ENCODE measurements at places on chromosomes 4 and X.

DNA sequence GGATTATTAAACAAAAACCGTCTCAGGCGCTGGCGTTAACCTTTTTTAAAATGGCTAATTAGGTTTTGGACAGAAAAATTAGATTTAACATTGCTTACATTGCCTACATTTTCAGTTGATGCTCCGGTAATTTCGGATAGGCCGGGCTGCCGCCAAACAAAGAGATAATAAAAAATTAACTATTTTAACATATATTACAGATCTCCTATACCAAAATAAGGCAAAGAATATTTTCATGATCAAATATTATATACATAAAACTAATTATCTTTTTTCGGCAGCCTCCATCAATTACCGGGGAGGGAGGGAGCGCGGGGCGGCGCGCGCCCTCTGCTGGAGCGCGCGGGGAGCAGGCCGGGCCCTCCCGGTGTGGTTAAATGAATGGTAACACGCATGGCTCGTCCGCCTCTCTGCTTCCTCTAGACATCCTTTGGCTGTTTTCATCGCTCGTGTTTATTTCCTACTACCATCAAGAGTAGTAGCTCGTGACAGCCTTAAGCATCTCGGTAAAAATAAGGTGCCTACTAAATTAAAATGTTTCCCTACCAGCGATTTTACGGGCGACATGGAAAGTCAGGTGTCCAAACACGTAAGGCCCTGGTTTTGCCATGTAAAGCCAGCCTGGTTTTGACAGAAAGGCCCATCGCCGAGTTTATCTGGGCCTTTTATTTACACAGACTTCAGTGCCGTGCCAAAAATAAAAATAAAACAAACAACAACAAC, 52.4 kb upstream of the TMEM33 start:
- no peak for DNase-seq

DNA sequence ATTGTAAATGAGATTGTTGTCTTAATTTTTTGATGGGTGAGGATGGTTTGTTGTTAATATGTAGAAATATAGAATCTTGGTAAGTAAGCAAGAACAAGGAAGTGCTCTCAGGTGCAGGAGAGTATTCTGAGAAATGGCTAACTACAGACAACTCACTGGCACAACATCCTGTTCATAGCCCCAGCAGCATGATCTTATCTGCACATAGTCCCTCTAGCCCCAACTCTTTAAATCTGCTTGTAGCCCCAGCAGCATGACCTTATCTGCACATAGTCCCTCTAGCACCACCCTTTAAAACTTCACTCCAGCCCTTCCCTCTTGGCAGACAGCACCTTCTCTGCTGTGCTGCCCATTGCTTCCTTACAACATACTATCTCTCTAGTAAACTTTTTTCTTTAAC, 1957.1 kb upstream of the ADGRL3 start:
- DNase-seq: no peak

DNA sequence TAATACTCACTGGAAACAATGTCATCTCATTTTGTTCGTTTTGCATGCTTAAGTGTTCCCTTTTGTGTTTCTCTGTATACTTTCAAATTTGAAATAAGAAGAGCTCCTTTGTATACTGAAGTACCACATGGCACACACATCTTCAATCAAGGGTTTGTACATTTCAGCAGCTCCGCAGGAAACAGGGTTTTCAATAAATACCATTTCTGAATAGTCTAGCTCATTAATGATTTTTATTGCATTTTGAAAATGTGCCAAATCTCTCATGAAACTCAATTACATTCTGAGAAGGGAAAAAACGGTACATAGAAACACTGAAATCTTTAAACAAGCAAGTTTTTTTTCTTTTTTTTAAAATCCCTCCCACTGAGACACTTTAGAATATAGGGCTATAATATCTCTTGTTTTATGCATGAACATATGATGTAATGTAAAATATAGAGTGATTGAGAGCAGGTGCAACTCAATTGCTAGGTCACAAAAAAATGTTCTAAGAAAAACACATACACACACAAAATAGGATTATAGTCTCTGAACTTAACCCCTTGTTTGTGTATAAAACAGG, 914.2 kb upstream of the PCDH7 start:
- no peak for DNase-seq

GRCh38 chr4:10151182-10151581, 34.6 kb upstream of the WDR1 start:
- DNase-seq: no peak

- DNase-seq: no peak
These were observed 35.2 kb downstream of the SMIM20 start for GRCh38 chr4:25949173-25949748.

DNA sequence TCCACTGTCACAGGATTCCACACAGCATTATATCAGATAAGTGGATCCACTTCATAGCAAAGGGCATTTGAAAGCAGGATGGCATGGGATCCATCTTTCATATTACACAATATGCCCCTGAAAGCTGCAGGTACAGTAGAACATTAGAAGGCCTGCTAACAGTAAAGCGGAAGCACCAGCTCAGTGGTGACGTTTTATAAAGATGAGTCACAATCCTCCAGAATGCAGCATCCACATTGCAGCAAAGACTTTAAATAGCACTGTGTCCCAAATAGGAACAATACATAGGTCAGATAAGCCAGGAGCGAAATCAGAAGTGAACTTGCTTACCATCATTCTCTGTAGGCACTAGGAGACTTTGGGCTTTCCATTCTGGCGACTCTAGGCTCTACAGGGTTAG, 609.5 kb upstream of the FAT1 start:
- DNase-seq: no peak

DNA sequence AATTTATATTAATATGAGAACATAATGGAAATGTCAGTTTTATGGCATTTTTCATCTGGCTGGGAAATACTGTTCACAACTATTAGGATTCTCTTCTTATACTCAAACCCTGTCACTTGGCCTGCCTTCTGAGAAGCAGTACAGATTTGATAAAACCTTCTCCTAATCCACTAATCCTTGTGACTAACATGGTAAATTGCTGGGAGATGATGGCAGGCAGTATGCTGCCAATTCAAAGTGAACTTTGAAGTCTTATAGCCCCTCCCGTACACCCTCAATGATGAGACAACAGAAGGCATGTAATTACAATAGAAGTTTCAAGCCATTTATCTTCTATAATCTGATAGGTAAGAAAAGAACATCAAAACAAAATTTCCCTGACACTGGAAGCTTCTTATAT, 36.9 kb downstream of the PAQR3 start:
- no peak for DNase-seq

GRCh38 chr4:168304744-168305459, 13.7 kb downstream of the DDX60 start:
- no peak for DNase-seq

GRCh38 chrX:136779346-136779781, 1.4 kb downstream of the ARHGEF6 start:
- DNase-seq: no peak

GRCh38 chrX:16997313-16997712, 50.9 kb downstream of the REPS2 start:
- DNase-seq: no peak

DNA sequence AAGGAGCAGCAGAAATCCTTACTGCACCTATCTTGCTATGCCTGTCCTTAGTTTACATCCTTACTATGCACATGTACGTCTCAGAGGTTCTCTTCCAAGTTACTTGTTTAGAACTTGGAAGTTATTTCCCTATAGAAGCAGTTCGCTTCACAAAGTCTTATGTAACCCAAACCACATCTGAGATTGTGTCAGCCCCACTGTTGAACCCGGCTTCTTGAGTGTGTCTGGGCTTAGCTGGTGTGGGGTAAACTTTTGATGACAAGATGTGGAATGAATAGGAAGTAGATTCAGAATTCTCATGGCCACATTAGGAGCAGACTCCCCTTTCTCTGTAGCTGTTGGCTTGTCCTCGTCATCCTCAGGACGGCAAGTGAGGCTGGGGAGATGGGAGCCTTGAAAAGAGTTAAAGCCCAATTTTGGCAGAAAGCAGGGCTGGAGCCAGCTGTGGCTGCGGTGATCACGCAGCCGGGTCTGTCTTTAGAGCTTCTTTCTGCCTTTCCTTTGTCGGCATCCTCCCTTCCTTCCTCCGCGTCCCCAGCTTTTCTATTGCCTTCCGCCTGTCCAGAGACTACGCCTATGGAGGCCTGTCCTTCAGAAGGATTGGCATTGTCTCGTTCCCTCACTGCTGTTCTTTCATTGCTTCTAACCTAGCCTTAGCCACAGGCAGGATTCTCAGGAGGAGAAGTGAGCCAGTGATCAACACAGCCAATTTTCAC, 23.0 kb upstream of the LIMCH1 start:
- DNase-seq: no peak

GRCh38 chr4:182137343-182137742, 105.9 kb upstream of the TENM3 start:
- no peak for DNase-seq

DNA sequence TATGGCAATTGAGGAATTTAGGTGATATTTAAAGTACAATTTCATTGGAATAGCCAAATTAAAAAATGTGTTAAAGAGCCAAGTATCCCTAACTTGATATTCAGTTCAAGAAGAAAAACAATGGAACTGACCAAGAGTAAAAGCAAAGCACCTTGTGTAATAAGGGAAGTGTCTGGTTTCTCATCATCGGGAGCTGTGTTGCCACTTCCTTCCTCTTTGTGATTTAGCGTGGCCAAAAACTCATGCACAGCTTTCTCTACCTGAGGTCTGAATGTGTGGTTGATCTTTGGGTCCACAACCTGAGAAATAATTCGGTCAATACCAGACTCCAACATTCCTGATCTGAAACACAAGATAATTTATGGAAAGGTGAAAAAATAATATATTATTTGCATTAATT, 12.4 kb downstream of the BOD1L1 start:
- no peak for DNase-seq

DNA sequence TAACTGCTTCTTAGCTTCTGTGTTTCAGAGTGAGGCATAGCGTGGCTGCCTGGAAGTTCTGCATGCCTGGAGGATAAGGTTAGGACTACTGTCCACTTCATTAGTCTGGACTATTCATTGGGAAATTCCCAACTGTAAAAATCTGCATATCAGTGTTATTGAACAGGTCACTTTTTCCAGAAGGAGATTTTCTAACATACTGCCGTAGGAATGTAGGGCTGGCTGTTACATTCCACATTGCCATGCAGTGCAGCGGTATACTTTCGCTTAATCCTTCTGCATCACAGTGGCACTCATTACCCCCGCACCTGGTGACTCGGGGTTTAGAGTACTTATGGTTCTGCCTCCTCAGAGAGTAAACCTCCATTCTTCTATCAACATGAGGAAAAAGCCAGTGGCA, 104.6 kb downstream of the NPFFR2 start:
- no peak for DNase-seq

DNA sequence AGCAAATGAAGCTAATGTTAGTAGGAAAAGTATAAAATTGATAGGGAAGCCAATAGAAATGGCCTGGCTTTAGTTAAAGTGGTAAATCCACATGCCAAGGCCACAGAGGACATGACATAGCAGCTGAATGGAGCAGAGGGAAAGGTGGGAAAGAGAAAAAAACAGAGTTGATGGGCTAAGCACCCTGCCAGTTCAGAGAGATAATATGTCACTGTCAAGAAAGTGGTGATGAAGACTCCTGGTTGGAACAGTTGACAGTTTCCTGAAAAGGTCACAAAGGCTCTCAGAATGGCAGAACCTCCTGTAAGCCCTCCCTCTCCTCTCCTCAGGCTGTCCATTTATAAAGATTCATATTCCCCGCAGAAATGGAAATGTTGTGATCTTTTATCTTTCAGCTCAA, 48.2 kb downstream of the SLC7A11 start:
- DNase-seq: no peak

- DNase-seq: no peak
These were observed 7.8 kb upstream of the FHDC1 start for GRCh38 chr4:152928286-152928685.

- DNase-seq: peak; percentile 51
These were observed at the start of gene FGF13 for GRCh38 chrX:138711399-138712347. Gene FGF13 (minus strand): TSS chrX:138711717. CDS start chrX:138711003, 714 bp downstream.

- no peak for DNase-seq
These were observed 23.9 kb downstream of the MANBA start for GRCh38 chr4:102736636-102737549.

DNA sequence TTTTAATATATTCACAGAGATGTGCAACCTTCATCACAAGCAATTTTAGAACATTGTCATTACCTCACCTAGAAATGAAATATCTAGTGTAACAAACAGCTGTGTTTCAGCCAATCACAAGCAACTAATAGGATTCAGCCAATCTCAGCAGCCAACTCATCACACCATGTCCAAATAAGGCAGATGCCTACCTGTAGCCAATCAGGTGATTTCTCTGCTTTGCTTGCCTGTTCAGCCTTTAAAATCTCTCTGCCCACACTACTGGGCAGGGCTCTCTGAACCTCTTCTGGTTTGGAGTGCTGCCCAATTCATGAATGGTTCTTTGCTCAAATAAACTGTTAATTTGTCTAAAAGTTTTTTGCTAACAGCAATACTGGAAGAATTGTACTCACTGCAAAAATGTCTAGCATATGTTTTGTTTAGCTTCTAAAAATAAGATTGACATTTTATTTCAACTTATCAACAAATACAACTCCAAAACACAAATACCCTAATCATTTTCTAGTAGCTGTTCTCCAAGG, 52.4 kb upstream of the IGFBP7 start:
- DNase-seq: no peak

DNA sequence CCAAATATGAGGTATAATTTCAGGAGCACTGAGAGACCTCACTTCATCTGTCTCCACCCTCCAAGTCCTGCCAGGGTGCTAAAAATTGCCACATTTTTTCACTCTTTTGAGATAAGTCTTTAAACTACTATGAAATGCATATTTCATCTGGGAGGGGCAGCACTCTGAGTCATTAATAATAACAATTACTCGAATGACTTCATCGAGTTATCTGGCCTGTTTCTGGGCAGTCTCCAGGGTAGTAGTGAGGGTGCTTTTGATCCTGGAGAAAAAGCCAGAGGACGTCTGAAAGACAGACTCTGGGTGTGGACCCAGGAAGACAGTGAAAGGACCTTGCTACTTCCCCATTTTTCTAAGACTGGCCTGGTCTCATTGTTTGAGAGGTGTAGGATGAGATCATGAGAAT, 42.3 kb upstream of the SRD5A3 start:
- DNase-seq: no peak

GRCh38 chr4:4502694-4503311, 39.0 kb downstream of the STX18 start:
- DNase-seq: no peak

DNA sequence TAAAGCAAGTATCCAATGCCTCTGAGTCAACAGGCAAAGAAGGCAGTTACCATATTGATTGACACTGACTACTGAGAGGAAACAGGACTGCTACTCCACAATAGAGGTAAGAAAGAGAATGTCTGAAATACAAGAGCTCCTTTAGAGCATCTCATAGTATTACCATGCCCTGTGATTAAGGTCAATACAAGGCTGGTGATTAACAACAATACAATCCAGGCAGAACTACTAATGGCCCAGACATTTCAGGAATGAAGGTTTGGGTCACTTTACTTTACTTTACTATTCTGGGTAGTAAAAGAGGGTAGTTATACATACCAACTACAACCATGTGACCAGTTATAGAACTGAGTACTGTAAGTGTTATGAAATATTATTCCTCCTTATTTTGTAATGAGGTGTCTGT, 44.5 kb downstream of the BRWD3 start:
- DNase-seq: no peak

DNA sequence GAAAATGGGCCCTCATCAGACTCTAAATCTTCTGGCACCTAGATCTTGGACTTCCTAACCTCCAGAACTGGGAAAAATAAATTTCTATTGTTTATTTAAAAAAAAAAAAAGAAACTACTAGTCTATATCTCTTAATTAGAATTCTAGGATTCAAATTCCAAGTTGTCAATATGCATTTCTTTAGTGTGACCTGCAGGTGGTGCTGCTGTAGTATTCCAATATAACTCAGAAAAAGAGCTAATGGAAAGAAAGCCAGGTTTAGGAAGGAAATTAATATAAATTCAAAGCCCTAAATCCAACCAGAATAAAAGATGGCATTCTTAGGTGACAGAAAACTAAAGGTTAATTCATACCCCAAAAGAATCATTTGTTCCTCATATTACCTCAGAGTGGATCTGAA, 80.0 kb upstream of the NALF2 start:
- no peak for DNase-seq
